ENCODE measurements at places on chromosomes 12 and 14.

- no peak for DNase-seq
Observed at GRCh38 chr12:13835652-13836051, 145.8 kb downstream of the GRIN2B start.

DNA sequence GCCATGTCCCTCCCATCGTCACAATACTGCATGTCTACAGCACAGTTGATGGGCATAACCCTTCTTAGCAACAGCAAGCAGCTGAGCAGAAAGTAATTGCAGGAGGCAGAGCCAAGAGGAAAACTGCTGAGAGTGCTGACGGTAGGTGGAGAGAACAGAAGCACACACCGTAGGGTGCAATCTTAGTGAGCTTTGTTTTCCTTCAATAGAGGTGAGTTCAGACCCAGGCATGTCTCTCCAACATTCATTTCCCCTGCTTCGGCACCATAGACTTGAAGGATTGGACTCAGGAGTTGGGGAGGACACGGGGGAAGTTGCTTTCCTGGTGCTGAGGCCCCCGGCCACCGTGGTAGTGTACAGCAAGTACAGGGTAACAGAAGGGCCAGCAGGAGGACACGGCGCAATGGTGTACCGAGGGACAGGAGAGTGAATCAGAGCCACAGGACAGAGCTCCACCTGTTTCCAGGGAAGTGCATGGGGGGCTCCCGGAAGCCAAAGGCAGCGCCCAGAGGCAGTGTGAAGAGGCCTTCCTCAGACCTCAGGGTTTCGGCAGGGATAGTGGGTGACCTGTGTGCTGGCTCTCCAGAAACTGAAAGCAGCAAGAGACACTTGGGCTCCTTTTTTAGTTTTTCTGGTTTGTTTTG, 36.3 kb upstream of the SINHCAF start:
- DNase-seq = no peak

GRCh38 chr12:57892232-57892972, 45.9 kb upstream of the CTDSP2 start:
- no peak for DNase-seq

DNA sequence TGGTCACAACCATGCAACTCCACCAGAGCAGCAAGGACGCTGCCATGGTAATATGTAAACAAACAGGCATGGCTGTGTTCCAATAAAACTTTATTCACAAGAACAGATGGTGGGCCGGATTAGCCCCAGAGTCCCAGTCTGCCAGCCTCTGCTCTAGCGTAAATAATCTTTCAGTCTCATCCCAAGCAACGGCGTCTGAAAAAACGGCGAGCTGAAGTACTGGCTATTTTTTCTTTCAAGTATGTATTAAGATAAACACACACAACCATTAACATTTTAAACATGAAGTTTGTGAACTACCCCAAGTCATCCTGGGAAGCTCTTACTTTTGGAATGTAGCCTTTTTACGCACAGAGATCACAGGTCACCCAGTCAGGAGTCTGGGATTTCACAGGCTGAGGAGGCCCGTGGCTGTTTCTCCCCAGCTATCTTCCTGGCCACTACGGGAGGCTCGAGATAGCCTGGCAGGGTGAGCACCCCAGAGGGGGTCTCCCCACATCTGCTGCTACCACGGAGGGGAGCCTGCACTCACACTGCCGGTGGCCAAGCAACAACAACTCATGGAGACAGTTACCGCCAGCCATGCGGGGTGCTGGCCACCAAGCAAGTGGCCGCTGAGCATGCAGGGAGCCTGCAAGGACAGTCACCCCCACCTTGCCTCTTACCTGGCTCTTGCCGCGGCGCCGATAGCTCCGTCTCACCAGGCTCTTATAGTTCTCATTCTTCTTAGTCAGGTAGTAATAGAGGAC, 124.6 kb downstream of the RFLNA start:
- no peak for DNase-seq

- peak; percentile 33 for DNase-seq
Observed at GRCh38 chr14:99481745-99482099, 513 bp downstream of the CCNK start.
